ENCODE measurements at places on chromosomes 3 and 15.

GRCh38 chr3:131326307-131326706, 55.3 kb upstream of the NUDT16 start:
- DNase-seq, result no peak

- no peak for DNase-seq
These were observed 127.7 kb upstream of the IQSEC1 start for GRCh38 chr3:13200946-13201345.

GRCh38 chr15:43408789-43409188, 37.9 kb downstream of the TUBGCP4 start:
- no peak for DNase-seq

DNA sequence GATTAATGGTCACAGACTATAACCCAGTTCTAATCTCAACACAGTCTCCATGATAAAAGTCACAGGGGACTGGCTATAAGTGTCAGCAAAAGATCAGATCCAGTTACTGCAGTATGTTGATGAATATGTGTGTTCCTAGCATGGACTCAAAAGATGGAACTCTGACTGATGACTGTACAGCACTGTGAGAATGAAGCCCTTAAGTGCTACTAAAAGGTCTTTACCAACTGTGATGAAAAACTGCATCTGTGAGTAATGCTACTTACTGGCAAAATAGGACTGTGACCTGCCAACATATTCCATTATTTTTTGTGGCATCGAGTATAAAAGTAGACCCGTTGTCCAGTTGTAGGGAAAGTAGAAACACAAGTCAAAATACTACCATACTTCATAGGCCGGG, 284.2 kb downstream of the ROBO2 start:
- DNase-seq, result no peak

- DNase-seq, result no peak
These were observed 46.1 kb downstream of the C2CD4A start for GRCh38 chr15:62112616-62113593.

- DNase-seq, result no peak
These were observed 32.3 kb downstream of the SLCO3A1 start for GRCh38 chr15:91885714-91886270.

DNA sequence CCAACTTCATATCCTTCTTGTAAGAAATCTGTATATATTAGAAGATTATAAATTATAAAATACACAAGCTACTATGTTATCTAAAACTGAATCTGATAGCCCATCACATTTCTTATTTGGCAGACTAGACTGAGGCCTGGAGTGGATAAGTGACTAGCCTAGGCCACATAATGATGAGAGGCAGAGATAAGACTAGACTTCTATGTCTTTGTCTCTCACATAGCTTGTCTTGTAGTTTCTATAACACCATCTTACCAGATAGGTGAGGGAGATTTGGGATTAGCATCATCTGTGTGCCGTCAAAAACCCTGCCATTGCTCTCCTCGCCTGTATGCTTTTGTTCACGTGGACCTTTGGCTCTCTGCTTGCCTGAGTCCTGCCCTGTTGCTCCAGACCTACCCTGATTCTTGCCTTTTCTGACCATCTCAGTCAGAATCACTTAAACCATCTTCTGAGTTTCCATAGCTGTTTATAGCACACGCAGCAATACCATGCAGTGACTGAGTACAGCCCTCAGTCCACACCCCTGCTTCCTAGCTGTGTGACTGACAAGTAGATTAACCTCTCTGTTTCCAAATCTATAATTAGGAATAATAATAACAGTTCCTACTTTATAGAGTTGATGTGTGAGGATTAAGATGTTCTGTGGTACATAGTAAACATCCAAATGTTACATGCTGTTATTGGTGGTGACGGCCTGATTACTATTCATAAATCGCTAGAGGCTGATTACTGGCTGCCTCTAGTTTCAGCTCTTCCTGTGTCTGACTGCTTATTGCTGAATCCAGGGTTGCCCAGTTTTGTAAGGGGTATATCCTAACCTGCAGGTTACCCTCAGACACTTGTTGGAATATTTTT, 49.7 kb downstream of the PDE8A start:
- DNase-seq, result no peak

- DNase-seq, result no peak
These were observed 22.3 kb downstream of the RPLP1 start for GRCh38 chr15:69474846-69475455.

DNA sequence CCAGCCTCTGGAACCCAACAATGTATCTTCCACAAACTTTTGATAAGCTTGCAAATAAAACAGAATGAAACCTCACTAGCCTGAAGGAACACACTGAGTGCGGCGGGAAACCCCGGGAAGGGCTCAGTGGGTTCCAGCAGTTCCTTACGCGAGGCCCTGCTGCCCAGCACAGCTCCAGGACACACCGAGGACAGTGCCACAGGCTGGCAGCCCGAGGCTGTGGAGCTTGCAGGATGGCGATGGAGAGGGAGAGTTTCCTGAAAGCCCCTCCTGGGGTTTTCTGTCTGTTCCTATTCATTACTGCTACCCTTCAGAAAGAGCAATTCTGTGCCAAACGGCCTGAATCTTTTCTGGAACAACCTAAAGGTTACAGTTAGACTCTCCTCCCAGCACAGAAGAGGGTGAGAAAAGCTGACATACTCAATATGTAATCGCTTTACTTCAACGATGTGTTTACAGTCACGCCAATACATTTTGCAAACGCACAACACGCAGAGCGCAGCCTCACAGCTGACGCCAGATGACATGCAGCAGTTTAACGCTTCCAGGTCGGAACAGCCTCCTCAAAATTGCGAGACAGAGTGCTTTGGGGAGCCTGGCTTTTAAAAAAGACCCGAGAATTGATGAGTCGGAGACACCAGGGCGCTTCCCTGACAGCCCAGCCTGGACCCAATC, 57.1 kb upstream of the RPL32 start:
- no peak for DNase-seq

- DNase-seq, result no peak
These were observed 8.3 kb downstream of the CACNA1D start for GRCh38 chr3:53502737-53503136.

DNA sequence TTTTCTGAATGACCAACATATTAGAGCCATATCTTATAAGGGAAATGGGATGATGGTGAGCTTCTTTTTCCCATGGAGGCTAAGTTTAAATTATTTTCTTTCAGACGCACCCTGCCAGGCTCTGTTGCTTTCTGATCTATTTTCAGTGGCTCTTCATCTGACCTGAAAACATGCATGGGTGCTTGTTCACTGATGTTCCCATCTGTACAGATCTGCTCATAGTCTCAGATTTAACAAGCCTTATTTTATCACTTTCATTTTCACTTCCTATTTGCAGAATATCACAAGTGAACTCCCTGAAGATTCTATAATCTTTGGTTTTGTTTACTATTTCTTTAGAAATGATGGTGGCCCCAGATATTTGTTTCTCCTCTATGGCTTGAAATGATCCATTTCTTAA, 31.1 kb upstream of the SUCLG2 start:
- no peak for DNase-seq

DNA sequence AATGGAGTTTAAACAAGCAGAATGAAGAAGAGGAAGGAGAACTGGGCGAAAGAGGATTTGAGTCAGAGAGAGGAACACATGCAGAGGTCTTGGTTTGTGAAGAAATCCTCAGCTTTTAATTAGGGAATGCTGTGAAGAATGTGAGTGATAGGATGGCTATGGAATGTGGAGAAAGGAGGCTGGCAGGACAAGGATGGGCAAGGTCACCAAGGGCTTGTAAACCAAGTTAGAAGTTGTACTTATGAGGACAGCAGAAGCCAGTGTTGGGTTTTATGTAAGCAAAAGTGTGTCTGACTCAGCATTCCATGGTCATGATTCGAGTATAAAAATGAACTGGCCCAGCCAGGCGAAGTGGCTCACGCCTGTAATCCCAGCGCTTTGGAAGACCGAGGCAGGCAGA, 60.0 kb upstream of the IL12A start:
- DNase-seq, result no peak

DNA sequence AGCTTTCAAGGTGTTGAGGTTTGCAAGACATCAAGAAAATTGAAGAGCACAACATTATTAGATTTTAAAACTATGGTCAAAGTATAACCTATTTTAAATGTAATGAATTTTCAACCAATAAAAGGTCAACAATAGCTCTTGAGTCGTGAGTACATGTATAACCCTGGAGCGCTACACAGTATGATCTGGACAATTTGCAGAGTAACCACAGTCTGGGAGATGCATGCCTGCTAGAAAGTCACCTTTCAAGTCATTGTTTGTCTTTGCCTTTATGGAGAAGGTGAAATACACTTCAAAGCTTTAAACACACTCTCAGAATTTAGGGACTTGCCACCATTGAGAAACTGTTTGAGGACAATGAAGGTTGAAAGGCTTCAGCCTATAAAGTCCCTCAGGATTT, 112.6 kb upstream of the ALCAM start:
- DNase-seq, result no peak

DNA sequence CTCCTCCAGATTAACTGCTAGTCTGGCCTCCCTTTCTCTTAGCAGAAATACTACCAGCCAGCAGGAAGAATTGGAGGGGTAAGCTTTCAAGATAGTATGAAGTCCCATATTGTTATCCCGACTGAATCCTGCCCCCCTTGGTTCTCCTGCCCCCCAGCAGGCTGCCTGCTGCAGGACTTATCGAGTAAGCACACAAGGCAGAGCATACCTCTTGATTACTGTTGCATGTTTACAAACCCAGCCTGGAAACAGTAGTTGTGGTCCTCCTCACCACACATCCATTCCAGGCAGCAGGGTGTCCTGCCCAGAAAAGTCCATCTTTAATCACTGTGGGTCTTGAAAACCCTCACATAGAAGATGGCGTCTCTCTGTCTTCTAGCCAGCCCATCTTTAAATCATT, 66.8 kb upstream of the PPP2R3A start:
- no peak for DNase-seq

- DNase-seq, result no peak
These were observed 83.7 kb downstream of the VGLL4 start for GRCh38 chr3:11559816-11560633.

DNA sequence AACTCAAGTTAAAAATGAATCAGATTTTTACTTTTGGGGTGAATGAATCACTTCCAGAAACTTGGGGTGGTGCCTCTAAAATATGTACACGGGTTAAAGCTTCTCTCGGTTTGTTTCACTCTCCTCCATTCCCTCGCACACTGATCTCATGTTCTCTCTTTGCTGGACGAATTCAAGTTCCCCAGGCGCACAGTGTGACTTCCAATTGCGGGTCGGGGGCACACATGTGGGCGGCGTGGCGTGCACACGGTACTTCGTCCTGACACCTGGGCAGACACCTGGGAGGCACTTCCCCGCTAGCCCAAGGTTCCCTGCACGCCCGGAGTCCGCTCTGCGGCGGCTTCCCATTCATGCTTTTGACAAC, 692 bp downstream of the SCAANT1 start:
- no peak for DNase-seq

- no peak for DNase-seq
These were observed 9.8 kb downstream of the HEG1 start for GRCh38 chr3:125045965-125046364.

GRCh38 chr3:53828581-53828980, 17.6 kb downstream of the CHDH start:
- DNase-seq, result no peak

- DNase-seq, result no peak
These were observed 50.8 kb upstream of the XRN1 start for GRCh38 chr3:142498397-142499180.

DNA sequence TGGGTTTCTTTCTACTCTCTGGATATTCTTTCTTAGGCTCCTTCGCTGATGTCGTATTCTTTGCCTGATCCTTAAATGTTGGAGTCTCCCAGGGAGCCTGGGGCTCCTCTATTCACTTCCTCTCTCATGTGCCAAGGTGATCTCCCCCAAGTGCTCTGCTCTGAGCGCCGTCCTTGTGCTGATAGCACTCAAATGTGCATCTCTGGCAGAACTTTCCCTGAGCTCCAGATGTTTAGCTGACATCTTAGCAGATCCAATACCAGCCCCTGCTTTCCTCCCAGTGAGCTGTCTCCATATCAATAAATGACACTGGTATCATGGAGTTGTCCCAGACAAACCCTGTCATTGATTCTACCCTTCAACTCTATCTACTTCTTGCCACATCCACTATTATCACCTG, 62.4 kb downstream of the NTRK3 start:
- DNase-seq, result no peak

GRCh38 chr3:42056840-42057239, 34.3 kb upstream of the TRAK1 start:
- no peak for DNase-seq

GRCh38 chr3:25768851-25769250, 14.4 kb downstream of the NGLY1 start:
- no peak for DNase-seq

DNA sequence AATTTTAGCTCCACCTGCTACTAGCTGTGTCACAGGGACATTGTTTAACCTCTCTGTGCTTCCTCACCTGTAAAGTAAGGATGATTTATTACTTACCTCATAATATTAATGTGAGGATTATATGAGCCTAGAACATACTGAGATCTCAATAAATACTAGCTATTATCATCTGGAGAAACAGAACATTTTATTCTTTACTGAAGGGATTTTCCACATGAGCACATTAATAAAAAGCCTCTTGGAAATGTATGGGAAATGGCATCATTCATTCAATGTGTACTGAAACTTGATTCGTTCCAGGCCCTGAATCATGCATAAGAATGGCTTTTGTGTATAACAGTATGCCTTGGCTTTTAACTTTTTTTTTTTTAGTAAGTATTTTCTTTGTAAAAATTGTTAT, 11.0 kb upstream of the CEMIP start:
- DNase-seq, result no peak

DNA sequence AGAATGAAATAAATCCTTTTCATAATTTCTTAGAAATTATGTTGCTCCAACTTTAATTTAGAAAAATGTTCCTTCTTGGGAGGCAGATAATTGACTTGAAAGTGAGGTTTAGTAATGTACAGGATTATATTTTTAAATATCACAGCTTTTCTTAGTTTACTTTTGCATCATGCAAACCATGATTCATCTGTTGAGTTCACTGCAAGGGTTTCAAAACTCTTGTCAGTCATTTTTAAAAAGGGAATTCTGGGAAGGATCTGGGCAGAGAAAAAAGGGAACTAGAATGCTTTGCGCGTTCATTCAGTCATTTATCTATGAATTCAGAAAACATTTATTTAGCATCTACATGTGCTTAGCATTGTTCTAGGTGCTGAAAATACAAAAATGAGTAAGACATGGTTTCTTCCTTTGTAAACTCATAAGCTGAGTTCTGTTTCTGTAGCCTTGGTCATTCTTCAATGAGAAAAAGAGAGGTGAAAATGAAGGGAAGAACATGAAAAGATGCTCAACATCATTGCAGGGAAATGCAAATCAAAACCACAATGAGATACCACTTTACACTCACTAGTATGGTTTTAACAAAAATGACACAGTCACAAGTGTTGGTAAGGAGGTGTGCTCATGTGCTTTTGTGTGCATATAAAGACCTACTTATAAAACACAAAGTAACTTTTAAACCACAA, 209.1 kb downstream of the NR1D2 start:
- no peak for DNase-seq

GRCh38 chr15:68658151-68658550, 79.4 kb downstream of the CORO2B start:
- DNase-seq, result no peak

- DNase-seq, result no peak
These were observed 278.9 kb downstream of the ULK4 start for GRCh38 chr3:41682996-41683395.
